ENCODE measurements at places on chromosomes 5 and 9.

DNA sequence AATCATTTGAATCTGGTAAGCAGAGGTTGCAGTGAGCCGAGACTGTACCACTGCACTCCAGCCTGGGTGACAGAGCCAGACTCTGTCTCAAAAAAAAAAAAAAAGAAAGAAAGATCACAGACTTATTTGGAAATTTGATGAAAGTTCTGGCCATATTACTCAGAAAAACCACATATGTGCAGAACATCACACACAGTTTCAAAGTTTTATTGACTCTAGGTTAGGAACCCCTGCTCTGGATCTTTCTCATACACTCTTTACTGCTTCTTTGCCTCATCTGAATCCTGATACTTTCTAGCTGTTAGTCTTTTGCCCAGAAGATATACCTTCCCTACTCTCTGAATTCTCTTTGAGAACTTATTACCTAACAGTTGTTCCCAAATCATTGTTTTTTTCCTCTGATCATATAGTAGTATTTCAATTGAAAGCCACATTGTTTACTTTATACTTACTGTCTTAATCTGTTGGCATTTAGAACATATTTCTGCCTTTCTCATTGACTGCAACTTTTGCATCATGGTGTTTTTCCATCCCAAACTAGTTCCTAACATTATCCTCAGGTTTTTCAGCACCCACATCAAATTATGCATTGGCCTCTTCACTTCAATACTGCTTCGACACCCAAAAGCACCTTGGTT is 68.7 kb downstream of the LNPEP start:
- DNase-seq: no peak

DNA sequence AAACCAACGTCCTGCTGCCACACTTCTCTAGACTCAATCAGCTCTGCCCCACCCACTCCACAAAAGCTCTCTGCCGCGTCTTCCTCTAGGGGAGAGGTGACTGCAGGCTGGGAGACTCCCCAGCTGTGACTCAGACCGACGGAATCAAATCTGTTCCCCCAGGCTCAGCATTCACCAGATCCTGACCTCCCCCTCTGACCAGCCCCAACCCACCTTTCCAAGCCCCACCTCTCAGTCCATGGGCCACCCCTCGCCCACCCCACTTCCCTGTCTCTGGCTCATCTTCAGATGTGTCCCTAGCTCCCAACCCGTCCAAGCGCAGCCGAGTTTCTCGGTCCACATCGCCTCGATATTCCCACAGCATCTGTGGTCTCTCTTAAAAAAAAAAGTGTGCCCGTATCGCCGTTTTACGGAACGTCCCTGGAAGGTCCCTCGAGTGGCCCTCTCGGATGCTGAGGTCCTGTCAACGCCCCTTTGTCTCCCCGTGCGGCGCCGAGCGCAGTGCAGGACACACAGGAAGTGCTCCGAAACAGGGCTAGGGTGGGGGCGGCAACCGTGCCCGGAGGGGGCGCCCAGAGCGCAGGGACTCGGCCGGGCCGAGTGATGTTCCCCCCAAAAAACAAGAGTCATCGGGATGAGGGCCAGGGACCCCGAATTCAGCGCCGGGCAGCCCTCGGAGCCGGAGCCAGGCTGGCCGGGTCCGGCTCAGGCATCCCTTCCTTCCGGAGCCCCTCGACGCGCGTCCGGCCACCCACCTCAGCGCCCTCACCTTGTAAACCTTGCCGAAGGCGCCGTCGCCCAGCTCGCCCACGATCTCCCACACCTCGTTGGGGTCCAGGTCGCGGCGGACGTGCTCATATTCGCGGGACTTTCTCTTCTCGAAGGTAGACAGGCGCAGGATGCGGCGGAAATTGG is 649 bp downstream of the STK10 start:
- peak; percentile 72 for DNase-seq

- no peak for DNase-seq
Observed at GRCh38 chr5:39521940-39522590, 97.3 kb upstream of the DAB2 start.

DNA sequence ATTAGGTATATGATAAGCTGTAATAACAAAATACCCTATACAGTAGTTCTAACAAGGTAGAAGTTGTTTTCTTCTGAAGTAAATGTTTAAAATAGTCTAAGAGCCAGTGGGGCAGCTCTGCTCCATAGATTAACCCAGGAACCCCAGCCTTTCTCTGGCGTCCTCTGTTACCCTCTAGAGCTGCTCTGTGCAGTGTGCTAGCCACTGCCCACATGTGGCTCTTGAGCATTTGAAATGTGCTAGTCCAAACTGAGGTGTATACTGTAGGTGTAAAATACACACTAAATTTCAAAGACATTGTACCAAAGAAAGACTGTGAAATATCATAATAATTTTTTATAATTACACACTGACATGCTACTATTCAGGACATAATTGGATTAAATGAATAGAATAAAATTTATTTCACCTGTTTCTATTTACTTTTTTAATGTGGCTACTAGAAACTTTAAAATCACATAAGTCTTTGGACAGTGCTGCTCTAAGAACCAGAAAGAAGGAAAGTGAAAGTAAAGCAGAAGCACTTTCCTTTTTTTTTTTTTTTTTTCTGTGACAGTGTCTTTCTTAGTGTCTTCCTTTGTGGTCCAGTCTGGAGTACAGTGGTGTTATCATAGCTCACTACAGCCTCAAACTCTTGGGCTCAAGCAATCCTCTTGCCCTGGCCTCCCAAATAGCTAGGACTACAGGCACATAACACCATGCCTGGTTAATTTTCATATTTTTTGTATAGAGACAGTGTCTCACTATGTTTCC is 39.3 kb downstream of the RAI14 start:
- no peak for DNase-seq

- DNase-seq: no peak
Observed at GRCh38 chr9:85331626-85332025, 410.1 kb downstream of the AGTPBP1 start.

DNA sequence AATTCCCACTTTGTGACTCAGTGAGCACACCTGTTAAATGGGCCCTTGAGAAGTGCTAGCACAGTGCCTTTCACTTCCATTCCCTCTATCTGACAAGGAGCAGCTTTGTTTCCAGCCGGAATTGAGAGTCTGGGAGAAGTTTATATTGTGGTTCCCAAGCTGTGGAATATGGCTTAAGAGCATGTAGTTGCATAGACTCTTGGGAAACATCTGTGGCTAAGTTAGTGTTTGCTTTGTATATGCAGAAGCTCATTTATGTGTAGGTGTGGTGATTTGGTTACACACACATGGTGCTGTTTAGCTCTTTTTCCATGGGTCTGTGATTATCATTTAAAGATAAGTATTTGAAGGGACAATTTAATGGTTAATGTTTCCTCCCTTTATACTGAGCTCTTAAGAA is 110.5 kb upstream of the HMHB1 start:
- DNase-seq: no peak

DNA sequence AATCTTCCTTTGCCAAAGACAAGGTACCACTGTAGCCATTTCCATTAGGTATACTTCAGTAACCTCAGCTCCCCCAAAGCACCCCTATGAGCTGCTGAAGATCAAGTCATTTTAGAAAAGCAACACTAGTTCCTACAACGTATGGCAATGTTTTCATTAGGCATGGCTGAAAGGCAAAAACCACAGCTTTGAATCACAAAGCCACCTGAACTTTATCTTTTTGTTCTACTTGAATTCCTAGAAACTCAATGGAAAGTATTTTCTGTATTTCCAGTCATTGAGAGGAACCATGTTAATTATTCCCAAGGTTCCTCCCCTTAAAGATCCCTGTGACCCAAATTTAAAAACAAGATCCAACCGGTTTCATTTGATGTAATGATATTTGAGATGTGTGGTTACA is 152.1 kb downstream of the EFNA5 start:
- no peak for DNase-seq

DNA sequence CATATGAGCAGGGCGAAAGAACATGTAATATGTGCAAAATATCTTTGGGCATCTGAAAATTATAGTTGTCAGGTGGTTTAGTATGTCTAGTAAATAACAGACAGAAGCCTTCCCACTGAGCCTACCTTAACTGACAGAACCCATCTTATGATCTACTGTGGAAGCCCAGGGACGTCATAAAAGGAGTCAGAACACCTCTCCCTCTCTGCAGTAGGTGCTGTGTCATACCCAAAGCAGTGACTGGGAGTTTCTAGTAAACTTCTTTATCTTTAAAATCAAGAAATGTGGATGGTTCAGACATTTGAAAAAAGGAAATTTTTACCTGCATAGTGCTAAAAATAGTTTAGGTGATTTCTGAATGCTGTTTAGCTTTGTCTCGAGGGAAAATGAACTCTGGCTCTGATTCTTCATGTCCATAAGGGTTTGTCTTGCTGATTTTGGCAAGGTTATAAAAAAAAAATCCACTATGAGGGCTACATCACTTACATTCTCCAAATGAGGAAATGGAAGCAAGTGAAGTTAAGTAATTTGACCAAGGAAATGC is 104.0 kb downstream of the NUDT12 start:
- no peak for DNase-seq

DNA sequence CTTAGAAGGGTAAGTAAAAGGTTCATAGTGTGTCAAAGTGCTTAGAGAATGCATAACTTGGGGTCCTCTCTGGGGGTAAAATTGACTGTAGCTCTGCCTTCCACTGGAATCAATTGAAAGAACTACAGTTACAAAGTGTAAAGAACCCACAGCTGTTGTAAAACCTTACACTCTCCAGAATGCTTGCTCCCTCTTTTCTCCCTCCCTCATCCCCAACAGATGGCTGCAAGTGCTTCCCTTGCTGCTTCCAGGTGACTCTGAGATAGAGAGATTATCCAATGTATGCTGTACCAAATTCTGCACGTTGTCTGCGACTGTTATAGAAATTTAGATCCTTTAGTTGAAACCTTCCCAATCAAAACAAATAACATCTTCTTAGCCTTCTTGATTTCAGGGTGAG is 126.0 kb downstream of the STK32A start:
- no peak for DNase-seq

GRCh38 chr9:99008203-99008602 is 64.5 kb downstream of the COL15A1 start:
- DNase-seq: no peak

DNA sequence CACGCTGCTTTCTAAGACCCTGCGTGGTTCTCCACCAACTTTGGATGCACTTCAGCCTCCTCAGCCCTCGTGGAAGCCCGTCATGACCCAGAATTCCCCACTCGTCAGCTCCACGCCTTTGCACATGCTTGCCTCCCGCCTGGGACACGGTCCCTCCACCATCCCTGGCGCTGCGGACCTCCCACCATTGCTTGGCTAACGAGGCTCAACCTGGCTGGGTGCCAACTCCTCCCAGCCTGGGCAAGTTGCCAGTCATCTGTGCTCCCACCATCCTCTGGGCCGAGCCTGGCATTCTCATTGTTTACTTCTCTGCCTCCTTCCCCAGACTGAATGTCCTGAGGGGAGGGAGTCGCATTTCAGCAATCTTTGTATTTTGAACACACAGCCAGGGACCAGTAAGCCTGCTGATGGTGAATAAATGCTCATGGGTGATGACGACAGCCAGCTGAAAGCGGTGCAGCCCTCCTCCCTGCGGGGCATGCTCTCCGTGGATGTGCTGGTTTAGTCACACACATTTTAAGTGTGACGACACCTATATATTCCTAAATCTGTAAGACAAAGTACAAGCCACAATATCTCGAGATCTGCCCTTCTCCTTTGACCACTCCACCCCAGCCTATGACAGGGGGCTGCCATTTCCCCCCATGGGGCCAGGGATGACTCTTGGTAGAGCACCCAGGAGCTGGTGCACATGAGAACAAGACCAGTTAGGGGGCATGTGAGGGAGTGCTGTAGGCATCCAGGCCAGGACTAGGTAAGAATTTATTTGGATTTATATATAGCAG is 37.6 kb downstream of the ANKRD33B start:
- no peak for DNase-seq

- DNase-seq: no peak
Observed at GRCh38 chr5:120913396-120913795, 449.3 kb downstream of the PRR16 start.

- DNase-seq: peak; percentile 83
Observed at GRCh38 chr5:150485693-150486401, 22.1 kb upstream of the NDST1 start.

- DNase-seq: peak; percentile 84
Observed at GRCh38 chr9:120892748-120893610, 16.0 kb upstream of the PHF19 start.

GRCh38 chr5:136020383-136021015 is 8.3 kb upstream of the TGFBI start:
- no peak for DNase-seq

DNA sequence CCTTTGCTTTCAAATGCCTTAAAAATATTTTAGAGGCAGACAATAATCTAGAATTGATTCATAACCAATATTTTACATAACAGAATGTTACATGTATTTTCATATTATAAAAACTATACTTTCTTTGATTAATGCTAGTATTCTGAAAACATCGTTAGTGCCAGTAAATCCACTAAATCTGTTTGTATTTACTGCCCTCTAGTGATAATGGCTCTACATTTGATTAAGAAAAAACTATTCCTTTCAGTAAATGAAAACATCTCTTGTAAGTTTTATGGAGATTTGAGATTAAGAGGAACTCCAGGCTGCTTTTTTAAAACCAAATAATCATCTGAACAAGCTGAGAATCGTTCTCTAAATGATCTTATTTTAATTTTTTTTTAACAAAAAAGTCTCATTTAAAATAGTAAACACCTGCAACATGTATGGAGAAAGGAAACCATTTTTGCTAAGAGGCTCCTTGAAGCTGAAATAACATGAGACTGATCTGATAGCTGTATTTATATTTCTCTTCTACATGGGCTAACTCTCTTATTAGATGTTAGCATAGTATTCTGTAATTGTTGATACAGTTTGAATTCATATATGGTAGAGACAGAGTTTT is 424.7 kb downstream of the RAB3C start:
- peak; percentile 23 for DNase-seq

DNA sequence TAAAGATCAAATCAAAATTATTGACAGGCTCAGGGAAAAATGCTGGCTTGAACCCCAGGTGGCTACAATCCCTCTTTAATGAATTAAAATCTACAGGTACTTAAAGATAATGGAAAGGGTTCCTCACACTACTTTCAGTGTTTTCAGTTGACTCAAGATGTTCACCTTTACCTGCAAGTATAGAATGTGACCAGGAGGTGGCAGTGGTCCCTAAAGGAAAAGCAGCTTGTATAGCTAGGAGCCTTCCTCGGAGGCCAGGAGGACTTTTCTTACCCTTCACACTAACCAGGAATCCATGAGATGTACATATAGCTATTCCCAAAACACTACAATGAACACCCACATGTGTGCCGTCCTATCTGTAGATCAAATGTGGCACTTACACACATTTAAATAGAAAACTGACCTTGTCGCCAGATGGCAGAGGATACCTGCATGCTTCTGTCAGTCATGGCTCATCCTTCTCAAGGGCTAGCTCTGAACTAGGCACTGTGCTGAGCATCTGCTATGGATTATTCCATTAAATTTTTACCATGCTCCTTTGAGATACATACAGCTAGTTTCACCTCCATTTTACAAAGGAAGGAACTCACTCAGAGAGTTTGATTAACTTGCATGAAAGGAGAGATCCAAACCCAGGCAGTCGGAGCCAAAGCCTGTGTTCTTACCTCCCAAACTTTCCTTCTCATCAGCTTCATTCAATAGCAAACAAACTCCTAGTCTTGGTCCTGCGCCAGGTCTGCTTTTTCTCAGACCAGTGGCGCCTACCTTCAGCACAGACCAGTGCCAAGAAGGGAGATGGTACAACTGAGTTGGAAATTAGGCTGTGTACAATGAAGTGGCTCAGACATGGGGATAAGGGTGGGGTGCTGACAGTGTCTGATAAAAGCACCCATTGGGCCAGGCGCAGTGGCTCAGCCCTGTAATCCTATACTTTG is 24.5 kb downstream of the C9orf152 start:
- peak; percentile 75 for DNase-seq

GRCh38 chr9:74570879-74571512 is 73.9 kb downstream of the RORB start:
- DNase-seq: peak; percentile 20
